ENCODE measurements at places on chromosomes 2 and 18.
A peak's percentile ranks its signal among the peaks of the same experiment; 100 is the strongest.

DNA sequence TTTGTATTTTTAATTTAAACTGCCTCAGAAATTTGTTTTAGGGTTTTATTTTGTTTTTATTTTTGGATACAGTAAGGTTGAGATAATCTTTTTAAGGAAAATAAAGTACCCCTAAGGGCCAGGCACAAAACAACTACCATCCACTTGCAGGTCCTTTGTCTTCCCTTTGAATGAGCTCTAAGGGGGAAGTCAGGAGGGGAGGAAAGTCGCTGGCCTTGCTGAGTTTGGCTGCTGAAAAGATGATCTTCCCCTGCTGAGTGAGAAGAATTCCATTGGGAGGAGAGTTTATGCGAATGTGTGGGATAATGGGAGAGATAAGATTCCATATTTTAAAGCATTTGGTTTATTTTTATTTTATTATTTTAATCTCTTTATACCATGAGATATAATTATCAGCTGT lies 100.7 kb downstream of the ARHGAP15 start:
- no peak for DNase-seq

DNA sequence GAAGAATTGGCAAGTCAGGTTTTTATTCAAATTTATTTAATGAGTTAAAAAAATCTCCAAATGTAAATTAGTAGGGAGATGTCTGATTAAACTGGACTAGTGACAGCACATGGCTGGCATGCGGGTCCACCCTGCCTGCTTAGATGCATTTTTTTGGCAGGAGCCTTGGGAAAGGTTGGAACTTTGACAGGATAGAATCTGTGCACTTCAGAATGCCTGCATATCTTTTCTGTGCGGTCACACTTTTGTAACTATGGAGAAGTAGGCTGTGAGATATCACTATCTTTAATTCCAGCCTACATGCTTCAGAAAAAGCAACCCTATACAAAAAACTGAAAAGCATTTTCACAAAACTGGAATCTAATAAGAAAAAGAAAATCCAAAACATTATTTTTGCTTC lies 317.8 kb downstream of the MBD2 start:
- no peak for DNase-seq

GRCh38 chr2:211049321-211050018 lies 493.1 kb downstream of the CPS1 start:
- DNase-seq: no peak

GRCh38 chr2:239318151-239318611 lies 82.6 kb downstream of the HDAC4 start:
- DNase-seq: no peak

DNA sequence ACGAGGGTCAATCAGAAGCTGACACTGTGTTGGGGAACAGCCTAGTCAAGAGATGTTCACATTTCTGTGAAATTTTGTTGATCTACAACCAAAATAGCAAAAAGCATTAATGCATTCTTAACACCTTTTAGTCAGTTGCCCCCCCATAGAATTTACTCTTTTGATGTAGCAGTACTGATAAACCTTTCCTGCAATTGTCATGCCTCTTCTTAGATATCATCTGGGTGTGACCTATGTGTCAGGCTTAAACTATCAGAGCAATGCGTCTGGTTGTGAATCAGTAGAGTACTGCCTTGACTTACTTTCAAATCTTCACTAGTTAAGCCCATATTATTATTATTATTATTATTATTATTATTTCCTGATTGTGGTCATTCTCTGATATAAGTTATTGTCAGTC lies 61.9 kb downstream of the GREB1L start:
- no peak for DNase-seq

DNA sequence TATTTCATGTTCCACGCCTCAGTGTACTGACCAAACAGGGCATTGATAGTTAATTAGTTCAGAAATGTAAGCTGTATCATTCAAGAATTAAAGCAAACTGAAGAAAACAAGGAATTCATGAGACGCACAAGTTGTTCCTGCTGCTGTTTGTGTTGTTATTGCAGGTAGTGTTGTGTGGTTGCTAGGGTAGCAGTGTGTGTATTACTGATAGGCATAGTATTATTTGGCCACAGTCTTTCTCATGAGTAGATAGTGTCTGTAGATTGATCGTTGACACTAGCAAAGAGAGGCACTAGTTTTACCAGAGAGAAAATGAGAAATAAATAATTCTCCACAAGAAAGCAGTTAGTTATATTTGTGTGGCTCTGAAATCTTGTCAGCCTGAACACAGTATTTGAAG lies 548.6 kb downstream of the LRP1B start:
- no peak for DNase-seq

DNA sequence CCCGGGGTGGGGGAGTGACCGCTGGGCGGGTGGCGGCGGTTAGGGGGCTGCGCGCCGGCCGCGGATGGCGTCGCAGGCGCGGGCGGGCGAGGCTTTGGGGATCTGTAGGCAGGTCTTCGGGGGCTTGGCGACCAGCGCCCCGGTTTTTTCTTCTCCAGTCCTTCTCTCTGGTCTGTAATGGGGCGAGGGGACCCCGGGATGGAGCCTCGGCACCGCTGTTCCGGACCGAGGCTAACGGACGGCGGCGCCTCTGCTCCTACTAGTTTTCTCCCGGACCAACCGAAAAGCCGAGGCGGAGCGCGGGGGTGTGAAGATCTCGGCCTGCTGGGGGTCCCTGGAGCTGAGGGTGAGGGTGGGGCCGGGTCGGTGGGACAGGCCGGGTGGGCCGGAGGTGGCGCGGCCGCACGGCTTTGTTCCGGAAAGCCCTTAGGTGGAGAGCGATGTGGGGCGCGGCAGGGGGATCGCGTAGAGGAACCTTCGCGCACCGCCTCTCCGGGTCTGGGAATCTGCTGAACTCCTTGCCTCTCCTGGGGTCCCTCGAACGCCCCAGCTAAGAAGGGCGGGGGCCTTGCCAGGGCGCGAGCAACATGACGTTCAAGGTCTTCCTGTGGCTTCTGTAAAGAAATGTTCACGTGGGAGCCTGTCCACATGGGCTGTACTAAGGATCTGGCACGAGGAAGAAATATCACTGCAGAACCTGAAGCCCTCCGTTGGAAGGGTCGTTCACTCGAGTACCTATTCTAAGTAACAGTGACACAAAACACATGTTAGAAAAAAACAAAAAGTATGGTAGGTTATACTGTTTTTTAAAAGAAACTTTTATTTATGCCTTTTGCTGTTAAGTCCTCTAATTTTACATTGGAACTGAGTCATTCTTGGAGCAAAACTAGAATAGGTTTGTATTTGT lies 861 bp downstream of the SLC39A10 start:
- peak; percentile 40 for DNase-seq

DNA sequence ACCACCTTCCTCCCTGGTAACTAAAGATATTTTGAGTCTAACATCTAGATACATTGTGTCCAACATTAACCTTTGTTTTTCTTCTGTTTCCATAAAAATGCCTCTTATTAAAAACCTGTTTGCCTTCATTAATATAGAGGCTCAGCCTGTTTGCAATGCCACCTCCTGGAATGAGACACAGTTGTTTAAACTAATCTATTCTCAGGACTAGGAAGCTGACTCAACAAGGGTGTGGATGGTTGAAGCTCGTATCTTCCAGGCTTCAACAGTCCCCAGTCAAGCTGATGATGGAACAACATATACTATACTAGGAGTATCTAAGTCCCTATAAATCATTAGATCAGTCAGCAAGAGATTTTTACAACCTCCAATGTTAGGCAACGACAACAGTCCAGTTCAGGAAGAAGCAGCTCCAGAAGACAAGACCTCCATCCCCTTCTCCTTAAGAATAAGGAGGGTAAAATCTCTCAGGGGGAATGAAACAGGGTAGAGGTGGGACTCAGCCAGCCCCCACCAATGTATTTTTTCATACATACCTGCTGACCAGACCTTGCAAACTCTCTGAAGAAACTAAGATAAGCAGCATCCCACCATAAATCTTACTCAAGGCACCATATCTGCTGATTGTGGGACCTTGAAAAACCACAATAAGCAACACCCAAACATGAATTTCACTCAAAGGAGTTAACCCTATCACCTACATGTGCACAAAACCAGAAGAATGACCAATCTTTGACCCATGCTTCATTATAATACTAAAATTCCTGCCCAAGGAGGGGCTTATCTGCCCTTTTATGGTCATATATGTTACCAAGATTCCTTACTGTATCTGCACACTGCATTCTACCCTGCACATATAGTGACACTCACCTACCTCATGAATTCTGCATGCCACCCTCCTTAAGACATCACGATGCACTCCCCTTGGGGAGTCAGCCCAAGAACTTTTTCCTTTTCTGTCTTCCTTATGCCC lies 21.4 kb downstream of the ZNF24 start:
- no peak for DNase-seq

- DNase-seq: peak; percentile 38
Observed at GRCh38 chr2:145752091-145752806, 1232.3 kb upstream of the ZEB2 start.

DNA sequence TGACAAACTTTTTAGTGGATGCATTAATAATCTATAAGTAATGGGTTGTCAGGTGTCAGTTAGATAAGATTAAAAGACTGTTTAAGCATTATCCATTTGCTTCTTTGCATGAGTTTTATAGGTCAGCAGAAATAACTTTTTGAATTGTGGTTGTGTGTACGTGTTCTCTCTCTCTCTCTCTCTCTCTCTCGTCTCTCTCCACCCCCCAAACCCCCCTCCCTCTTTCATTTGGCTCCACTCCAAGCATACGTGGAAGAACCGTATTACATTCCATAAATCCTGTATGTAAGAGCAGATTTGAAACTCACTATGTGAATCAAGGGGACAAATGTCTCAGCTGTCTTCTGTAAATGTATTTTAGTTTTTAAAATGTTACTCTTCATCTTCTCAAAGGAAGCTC lies 120.2 kb downstream of the MEIS1 start:
- DNase-seq: no peak

DNA sequence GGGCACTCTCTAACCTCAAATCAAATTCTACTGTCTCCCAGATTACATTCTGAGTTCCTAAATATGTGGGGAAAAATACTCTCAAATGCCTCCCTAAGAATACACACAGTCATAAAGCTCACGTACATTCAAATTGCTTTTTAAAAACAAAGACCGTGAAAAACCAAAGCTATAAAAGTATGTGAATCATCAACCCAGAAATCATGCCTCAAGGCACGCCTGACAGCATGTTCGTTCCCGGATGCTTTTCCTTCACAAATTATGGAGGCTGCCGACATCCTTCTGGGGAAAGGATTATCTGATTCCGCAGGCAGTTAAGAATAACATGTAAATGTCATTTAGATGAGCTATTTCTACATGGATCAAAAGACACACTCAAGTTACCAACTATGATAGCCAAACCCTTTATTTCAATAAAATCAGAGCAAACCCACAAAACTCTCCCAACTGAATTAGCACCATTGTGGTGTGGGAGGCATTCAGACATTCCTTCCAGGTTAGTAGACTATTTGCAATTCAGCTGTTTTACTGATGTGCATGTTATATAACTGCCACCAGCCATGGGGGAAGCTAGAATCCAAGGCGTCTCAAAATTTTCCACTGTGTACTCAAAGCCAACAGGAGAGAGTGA lies 398.2 kb upstream of the TRIB2 start:
- peak; percentile 81 for DNase-seq

DNA sequence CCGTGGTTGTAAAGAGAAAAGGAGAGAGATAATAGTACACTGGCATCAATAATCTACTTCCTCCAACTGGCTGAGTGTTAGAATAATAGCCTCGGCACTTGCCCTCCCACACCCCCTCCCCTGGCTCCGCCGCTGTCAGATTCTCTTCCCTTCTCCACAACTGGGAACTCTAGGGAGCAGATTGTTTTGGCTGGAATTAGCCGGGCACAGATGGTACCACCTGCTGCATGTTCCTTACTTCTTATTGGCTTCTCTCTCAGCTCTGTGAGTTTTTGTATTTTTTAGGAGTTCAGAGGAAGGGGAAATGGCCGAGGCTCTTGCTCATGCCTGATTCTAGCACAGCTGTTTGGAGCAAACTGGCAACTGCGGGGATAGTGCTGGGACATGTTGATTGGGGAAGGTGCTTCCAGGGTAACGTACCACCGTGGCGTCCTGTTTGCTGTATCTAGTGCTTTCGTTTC lies 140.0 kb downstream of the ZEB2 start:
- no peak for DNase-seq

DNA sequence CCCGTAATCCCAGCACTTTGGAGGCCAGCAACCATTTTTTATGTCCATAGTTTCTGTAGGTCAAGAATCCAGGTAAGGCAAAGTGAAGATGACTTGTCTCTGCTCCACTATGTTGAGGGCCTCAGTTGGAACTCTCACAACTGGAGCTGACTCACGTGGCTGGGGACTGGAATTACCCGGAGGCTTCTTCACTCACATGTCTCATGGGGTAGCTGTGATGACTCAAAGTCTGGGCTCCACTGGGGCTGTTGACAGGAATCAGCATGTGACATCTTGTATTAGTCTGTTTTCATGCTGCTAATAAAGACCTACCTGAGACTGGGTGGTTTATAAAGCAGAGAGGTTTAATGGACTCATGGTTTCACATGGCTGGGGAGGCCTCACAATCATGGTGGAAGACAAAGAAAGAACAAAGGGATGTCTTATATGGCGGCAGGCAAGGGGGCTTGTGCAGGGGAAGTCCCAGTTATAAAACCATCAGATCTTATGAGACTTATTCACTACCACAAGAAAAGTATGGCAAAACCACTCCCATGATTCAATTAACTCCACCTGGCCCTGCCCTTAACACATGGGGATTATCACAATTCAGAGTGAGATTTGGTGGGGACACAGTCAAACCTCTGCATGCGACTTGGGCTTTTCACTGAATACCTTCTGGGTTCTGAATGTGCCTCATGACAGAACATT lies 7.8 kb upstream of the PPP1R1C start:
- DNase-seq: no peak

- DNase-seq: no peak
Observed at GRCh38 chr2:17620280-17620679, 79.8 kb downstream of the VSNL1 start.

- DNase-seq: no peak
Observed at GRCh38 chr18:44715842-44716241, 35.2 kb downstream of the SETBP1 start.

DNA sequence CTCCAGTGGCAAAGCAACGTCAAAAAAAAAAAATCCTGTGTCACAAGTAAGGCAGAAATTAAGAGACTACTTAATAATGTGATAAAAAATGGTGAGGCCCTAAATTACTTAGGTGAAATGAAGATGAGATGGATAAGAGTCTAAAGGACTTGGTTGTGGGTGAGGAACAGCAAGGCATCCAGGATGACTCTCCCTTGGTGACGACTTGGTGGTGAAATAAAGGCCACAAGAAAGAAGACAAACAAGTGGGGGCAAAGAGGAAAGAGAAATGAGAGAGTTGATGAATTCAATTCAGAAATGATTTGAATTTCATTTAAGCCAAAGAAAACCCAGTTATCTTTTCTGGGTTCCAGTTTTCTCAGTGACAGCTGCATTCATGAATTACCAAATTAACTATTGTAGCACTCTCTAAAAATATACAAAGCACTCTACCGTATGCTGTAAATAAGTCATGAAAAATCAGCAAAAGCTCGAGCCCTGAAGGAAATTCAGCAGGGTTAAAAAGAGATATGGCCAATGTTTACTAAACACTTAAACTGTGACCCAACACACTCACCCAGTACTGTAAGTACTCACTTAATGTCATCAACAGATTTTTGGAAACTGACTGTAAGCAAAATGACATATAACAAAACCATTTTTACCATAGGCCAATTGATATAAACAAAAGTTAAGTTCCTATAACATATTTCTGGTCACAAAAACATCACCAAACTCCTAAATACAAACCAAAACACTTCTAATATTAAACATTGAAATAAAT lies 1.4 kb downstream of the METTL8 start:
- no peak for DNase-seq
